Activated CD4-positive, CD25-positive, alpha-beta regulatory T cell treated with anti-CD3 and anti-CD28 coated beads, Interleukin-2, amount 50 U/mL, for 24 hours (primary cell): ENCODE measurements at places on chromosomes 5 and 9.

- no peak for ATAC-seq
These were observed 560.2 kb upstream of the CLINT1 start for GRCh38 chr5:158419186-158419585.

GRCh38 chr9:110464321-110464720 lies 115.2 kb downstream of the SVEP1 start:
- no peak for ATAC-seq

DNA sequence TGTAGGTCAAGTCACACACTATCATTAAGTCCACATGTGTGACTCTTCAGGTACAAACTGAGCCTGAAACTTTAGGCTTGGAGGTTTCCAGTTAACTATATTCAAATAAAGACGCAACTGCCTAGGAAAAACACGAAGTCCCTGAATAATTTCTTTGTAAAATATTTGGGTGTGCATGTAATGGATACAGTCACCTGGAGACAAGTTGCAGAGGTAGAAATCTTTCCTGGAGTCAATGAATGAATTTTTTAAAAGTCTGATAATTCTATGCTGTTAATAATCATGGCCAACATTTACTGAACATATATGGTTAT lies 132.7 kb downstream of the MTX3 start:
- ATAC-seq = no peak

DNA sequence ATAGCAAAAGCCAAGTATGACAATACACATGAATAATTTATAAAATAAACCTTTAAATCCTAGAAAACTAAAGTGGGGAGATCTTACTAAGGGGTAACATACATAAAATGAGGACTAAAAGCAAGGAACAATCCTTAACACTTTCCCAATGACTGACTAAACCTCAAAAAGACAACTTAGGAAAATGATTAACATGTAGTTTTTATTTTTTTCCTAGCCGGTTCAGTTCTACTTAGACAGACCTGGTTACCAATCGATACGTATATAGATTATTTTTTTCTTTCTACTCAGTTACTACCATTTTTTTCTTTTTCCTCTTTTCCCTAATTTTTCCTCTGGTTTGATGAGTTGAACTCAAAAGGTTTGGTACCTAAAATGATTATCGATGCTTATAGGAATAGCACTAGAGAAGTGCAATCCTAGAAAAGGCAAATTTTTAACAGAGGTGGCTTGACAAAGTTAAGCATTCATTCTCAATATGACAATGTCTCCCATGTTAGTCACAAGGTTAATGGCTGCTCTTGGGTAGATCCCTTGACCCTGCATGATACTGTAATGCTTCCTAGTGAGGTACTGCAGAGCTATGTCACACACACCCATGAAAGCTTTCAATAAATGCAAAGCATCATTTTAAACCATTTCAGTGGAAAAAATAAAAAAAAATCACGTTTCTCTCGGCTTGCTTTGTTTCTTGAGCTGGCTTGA lies 41.5 kb downstream of the FBXO4 start:
- ATAC-seq = no peak

DNA sequence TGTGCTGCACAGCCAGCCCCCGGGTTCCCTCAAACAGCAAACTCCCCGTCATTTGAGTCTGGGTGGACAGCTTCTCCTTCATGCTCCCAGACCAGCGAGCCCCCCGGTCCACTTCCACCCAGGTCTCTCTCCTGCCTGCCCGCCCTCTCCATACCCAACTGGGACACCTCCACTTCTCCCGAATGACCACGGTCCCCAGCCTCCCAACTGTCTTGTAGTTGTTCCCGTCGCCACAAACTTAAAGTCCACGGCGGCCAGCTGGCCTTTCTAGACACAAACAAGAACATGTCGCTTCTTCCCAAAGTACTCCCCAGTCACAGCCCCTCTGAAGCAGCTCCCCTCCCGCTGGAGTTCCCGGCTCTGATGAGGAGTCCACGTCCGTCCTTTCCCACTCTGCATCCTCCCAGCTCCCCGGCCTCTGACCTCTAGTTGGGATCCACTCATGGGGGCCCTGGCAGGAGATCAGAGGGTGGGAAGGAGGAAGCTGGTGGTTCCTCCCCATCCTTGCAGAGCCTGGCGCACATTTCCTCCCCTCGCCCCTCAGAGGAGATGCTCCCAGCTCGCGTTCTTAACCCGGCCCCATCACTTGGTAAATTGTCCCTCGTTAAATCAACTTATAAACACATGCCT lies 24.1 kb upstream of the PPP1R26 start:
- no peak for ATAC-seq

GRCh38 chr5:174920906-174921550 lies 196.6 kb downstream of the MSX2 start:
- ATAC-seq = no peak
